ENCODE measurements at places on chromosomes 1 and 21. TPM values are rescaled to one million over a fixed set of nuclear protein-coding genes. Genes with fewer than 3 reads are reported as not detected.

- DNase-seq, result no peak
These were observed 4.7 kb upstream of the AKNAD1 start for GRCh38 chr1:108861566-108861965.

- no peak for DNase-seq
These were observed 19.6 kb upstream of the C1orf159 start for GRCh38 chr1:1135339-1136136.

DNA sequence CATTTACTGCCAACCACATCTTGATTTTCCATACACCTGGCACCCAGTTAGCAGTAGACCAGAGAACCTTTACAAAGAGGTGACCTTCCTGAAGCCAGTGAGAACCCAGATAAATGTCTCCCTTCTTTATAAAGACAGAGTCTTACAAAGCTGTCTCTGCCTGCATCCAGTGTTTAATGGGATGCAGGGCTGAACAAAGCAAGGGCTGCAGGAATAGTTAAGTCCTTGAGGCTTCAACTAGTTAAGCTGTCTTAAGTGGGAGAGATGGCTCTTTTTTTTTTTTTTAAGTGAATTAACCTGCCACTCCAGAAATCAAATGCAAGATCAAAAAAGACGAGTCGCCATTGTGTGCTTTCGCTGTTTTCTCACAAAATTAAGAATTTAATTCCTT is 1.5 kb downstream of the AHCYL1 start:
- no peak for DNase-seq

DNA sequence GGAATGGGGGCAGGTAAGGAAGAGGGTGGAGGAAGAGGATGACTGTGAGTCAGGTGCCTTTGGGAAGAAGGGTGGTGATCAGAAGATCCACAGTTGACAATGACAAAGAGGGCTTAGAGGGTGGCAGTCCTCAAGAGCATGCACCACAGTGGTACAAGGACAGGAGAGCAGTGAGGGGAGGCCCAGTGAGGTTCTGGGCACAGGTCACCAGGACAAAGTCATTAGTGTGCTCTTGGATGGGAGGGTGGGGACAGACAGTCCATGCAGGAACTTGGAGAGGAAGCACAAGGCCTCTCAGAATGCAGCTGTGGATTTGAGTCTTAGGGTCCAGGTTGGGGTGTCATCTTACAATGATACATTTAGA is 75.1 kb downstream of the RHOU start:
- DNase-seq, result no peak

DNA sequence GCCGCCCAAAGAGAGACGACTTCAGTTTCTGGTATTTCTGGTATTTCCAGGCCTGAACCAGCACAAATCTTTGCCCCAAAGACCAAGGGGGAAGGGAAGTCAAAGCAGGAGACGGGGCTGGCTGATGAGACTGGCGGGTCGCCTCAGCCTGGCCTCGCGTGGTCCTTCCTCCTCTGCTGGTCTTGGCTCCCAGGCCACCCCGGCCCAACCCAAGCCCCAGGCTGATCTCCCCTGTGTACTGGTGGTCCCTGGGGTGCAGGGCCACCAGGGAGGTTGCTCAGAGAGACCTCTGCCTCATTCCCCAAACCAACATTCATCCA is 19.9 kb downstream of the WNT4 start:
- no peak for DNase-seq

GRCh38 chr1:84936116-84936810 is 43.3 kb upstream of the LPAR3 start:
- DNase-seq, result no peak

- DNase-seq, result no peak
These were observed 187.8 kb downstream of the ETS2 start for GRCh38 chr21:38993561-38993960.

Gene JAM2
- total RNA-seq, result 2.6 TPM

- no peak for DNase-seq
These were observed 24.2 kb upstream of the NPL start for GRCh38 chr1:182765391-182765790.

Gene DNM3
- total RNA-seq, result 3.3 TPM

Gene DENND2C
- 3.4 TPM for total RNA-seq

Gene RNU1-1
- 1,874 TPM for total RNA-seq

DNA sequence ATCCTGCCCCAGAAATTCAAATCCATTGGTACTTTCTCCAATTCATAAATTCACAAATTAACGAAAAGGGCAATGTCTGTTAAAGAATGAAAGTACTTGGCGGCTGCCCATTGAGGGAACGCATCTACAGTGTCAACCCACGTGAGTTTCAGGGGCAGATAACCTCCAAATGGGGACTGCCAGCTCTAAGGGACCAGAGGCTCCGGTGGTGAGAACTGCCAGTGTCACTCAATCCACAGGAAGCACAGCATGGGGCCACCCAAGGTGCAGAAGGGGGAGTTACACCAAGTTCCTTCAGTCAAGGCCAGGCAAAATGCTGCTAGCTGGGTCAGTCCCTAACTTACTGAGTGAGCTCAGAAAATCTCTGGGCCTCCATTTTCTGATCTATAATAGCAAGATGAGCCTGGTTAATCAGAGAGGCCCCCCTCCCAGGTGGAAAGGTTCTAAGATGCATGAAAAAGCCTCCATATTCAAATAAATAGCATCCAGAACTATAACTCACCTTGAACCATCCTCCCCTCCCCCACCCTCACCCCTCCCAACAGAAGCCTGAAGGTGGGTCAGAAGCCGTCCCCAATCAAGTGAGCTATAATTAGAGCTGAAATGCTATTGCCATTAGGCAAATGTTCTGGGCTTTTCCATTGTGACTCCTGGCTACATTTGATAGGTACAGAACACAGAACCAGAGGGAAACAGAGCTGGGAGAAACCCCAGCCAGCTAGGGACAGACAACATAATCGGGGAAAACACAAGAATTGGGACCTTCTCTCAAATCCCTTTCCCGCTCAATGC is 41.7 kb downstream of the LRP8 start:
- no peak for DNase-seq

DNA sequence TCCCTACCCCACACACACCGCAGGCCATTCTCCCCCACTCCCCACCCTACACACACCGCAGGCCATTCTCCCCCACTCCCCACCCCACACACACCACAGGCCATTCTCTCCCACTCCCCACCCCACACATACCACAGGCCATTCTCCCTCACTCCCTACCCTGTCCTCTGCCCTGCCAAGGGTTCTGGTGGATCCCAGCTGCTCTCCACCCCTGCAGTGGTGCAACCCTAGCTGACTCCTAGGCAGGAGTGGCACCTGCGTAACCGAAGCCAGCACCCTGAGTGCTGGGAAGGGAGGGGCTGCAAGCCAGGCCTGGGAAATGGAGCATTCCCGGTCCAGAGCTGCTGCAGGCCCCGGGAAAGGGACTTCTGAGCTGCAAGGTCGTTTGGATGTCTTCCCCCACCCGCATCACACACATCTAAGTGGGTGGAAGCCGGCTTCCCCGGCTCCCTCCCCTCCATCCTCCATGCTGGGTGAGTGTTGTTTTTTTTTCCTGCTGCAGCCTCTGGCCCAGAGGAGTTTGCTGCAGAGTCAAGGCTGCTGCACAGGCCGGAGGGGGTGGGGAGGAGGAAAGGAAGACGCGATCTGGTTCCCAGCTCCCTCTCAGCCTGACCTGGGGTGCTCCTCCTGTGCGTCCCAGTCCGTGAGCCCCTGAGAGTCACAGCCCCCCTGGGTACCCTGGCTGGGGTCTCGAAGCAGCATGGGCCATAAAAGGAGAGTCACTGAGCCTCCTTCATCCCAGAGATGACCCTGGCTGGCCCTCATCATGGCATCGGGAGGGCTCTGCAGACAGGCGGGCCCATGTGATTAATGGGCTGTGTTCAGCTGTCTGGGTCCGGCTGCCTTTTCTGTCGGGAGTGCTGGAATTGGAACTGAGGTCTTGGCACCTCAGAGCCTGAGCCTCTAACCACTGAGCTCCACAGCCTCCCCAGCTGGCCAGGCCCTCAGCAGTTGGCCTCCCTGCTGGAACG is 16.1 kb downstream of the H6PD start:
- DNase-seq, result no peak

Gene GBP7
- not detected for total RNA-seq

Gene TRPM2
- 0.11 TPM for total RNA-seq

DNA sequence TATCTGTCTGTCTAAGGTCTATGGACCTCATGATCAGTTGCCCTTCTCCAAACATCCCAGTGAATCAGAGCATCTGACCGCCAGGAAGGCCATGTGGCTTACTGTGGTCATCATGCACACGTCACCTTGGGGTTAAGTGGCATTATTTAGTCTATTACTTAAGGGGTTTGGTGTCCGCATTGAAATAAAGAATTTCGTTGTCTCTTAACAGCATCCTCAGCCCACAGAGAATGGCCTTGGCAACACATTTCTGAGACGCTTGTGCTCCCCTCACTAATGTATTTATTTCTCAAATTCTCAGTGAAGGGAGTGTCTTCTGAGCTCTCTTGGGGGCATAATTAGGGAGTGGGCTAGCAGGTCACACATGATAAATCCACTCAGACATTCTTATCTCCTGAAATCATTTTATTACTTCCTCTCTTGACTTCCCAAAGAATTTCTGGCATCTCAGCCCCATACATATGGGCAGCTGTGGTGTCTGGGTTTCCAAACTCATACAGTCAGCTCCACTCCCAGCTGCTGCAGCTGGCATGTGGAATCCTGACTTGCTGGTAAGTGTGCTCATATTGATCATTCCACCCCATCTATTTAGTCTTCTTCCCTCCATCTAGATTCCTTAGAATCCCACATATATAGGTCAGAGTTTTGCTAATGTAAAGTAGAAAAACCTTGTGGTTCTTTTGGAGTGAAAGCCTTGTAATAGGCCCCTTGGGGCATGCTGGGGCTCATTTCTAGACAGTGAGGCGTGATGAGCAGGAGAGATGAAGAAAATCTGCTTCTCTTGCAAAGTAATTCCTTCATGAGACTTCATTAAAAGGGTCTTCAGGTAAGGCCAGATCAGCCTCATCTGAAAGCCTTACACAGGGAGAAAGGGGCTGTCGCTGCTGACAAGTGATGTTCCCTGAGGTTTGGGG is 110.5 kb downstream of the HHAT start:
- no peak for DNase-seq

GRCh38 chr21:15193937-15194336 is 129.1 kb upstream of the NRIP1 start:
- DNase-seq, result no peak

DNA sequence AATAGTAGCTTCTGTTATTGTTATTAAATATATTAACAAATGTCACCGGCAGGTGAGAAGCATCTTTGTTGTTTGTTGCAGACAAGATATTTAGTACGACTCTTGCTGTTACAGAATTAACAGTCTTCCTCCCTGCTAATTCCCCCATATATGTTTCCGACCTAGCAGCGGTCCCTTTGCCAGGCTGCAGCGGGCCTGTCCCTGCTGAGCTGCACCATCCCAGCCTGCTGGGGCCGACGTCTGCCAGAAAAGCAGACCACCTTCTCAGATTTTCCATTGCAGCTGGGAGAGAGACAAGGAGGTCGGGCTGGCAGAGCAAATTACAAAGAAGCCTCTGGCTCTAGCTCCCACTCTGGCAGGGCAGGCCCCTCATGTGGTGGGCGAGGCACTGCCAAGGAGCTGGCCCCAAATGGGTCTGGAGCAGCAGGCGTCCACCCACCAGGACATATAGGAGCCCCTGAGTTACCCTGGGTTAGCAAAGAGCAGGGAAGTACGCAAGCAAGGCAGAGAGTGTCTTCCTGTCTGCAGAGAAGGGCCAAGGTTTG is 142.7 kb downstream of the FOXD2 start:
- DNase-seq, result peak; percentile 22

Gene ANGEL2
- 42.4 TPM for total RNA-seq

DNA sequence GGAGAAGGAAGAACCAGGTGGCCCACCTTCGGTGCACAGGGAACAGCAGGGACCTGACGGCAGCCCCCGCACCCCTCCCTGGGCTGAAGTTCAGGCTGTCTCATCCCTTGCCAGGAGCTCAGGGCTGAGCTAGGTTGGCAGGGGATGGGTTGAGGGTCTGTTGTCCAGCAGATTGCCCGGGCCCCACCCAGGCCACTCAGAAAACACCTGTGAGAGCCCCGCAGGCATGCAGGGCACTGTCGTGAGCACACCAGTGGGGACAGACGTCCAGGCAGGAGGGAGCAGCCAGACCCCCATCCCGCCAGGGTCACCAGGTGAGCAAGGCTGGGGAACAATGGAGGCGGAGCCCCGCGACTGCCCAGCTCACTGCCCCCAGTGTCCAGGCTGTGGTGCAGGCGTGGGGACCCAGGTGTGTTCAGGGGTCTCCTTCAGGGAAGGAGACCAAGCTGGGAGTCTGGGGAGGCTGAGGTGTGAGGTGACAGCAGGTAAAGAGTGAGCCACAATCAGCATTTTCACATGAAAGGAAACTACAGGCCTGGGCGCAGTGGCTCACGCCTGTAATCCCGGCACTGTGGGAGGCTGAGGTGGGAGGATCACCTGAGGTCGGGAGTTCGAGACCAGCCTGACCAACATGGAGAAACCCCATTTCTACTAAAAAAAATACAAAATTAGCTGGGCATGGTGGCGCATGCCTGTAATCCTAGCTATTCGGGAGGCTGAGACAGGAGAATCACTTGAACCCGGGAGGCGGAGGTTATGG is 9.4 kb upstream of the SAMD11 start:
- no peak for DNase-seq

DNA sequence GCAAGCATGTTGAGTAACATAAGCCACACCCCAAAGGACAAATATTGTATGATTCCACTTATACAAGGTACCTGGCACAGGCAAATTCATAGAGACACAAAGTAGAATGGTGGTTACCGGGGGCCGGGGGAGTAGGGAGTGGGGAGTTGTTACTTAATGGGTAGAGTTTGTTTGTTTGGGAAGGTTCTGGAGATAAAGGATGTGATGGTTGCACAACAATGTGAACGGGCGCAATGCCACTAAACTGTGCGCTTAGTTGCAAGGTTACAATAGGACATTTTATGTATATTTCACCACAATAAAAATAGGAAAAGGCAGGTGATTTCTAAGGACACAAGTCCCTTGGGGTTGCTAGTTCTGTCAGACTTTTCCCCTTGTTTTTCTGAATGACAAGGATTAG is 516.6 kb downstream of the KIF26B start:
- DNase-seq, result no peak

Gene TNN
- 0.22 TPM for total RNA-seq

DNA sequence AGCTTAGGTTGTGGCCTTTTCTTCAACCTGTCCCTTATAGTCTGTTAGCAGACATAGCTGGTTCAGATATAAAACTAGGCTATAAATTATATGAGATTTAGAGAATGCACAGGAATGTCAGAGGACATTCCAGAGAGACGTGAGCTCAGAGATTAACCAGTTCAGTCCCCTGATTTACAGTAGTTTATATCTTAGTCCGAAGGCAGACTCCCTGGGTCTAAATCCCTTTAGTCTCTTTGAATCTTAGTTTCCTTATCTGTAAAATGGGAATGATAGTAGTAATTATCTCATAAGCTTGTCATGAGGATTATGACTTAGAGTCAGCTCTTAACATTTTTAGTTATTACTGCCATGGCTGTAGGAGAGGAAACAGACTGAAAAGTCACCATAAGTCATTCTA is 45.5 kb upstream of the PLXNA2 start:
- no peak for DNase-seq

Gene BATF3
- 2.2 TPM for total RNA-seq

Gene NIPAL3
- 7.7 TPM for total RNA-seq

- no peak for DNase-seq
These were observed 45.6 kb downstream of the CDC7 start for GRCh38 chr1:91546301-91546581.
